NCI-H1694 (cell line): ENCODE measurements at places on chromosomes 5 and 9.
A peak's percentile ranks its signal among the peaks of the same experiment; 100 is the strongest.

DNA sequence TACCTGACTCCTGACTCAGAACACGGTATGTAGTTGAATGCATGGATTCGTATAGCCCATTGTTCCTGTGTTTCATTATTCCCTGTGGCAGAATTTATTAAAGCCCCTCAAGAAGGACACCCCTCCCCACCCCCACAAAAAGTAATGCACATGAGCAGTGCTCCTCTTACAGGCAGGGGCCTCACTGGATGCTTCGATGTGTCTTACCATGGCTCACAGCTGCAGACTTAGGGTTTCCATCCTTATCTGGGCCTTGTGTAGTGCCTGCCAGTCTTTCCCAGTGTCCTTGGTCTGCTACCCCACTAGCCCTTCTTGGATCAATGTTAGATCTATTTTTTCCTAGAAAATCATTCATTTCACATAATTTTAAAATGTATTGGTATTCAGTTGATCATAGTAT lies 14.9 kb downstream of the EXOSC3 start:
- no peak for DNase-seq

DNA sequence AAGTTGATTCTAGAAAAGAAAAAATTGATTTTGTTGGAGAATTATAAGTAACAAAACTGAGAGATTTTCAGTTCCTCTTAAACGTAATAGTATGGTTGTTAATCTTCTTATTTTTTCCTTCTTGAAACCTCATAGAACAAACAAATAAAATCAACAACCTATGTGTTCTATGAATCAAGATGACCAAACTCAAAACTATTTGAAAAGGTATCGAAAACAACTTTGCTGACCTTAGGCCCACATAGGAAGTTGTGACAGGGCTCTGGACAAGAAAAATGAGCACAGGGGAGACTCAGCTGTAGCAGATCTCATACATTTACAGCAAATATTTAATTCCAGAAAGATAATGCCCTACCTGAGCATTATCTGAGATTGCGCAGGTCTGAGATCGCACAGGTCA lies 169.4 kb upstream of the CCNH start:
- no peak for DNase-seq

- no peak for DNase-seq
These were observed 320.3 kb downstream of the DMAC1 start for GRCh38 chr9:7479300-7479699.

GRCh38 chr5:116176121-116176520 lies 91.3 kb downstream of the COMMD10 start:
- DNase-seq = no peak

GRCh38 chr9:132241483-132241839 lies 79.6 kb downstream of the NTNG2 start:
- DNase-seq = no peak

DNA sequence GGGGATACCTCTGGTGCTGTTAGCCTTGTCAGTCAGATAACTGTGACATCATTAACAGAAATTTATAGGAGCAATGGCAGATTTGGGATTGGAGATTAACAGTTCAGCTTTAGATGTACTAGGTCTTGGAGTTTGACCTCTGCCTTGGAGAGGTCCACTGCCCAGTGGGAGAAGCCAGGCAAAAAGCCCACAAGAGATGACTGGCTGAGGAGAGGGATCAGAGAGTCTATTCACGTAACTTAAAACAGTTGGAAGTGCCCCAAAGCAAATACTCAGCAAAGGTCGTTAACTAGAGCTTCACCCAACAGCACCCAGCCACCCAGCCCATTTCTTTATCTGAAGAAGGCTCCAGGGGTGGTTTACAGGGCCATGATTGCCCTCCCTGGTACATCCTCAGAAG lies 232.7 kb upstream of the PPP1R2B start:
- DNase-seq = no peak

DNA sequence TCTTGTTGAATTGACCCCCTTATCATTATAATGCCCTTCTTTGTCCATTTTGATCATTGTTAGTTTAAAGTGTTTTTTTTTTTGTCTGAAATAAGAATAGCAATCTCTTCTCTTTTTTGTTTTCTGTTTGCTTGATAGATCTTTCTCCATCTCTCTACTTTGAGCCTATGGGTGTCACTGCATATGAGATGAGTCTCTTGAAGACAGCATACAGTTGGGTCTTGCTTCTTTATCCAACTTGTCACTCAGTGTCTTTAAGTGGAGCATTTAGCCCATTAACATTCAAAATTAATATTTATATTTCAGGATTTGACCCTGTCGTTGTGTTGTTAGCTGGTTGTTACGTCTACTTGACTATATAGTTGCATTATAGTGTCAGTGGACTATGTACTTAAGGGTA lies 135.4 kb downstream of the HMHB1 start:
- DNase-seq = no peak

DNA sequence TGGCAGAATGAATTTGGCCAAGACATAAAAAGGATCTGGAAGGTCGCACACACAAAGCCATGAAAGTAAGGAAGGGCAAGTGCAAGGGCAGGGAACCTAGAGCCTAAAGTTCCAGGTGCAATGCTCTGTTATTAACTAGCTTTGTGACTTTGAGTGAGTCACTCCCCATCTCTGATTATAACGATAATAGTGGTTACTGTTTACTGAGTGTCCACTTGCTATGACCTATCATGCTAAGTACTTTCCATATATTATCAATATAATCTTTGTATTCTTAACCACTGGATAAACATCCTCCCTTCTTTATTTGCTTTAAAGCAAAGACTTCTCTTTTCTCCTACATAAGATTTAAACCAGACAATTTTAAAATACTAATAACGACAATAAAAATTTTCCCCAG lies 504.6 kb upstream of the BRINP1 start:
- no peak for DNase-seq

- DNase-seq = no peak
These were observed 37.3 kb upstream of the AKNA start for GRCh38 chr9:114425126-114425525.

DNA sequence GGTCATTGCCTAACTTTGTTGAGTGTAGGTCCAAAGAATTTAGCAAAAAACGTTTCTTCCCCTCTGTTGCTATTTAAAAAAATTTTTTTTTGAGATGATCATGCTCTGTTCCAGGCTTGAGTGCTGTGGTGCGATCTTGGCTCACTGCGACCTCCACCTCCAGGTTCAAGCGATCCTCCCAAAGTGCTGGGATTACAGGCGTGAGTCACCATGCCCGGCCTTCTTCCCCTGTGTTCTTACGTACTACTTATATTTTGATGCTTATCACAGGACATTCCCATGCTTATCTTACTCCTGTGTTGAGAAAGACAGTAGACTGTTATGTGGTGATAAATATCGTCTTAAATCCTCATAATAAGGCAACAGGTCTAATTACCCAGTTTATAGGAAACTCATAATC lies 2.5 kb downstream of the ACER2 start:
- DNase-seq = no peak

- DNase-seq = no peak
These were observed 4.2 kb upstream of the CEL start for GRCh38 chr9:133057553-133057952.

GRCh38 chr5:155773680-155774079 lies 553.3 kb upstream of the SGCD start:
- DNase-seq = no peak

- no peak for DNase-seq
These were observed 159.4 kb downstream of the GABRB2 start for GRCh38 chr5:161387121-161387520.

- DNase-seq = no peak
These were observed 16.0 kb downstream of the LYRM7 start for GRCh38 chr5:131186561-131187256.

DNA sequence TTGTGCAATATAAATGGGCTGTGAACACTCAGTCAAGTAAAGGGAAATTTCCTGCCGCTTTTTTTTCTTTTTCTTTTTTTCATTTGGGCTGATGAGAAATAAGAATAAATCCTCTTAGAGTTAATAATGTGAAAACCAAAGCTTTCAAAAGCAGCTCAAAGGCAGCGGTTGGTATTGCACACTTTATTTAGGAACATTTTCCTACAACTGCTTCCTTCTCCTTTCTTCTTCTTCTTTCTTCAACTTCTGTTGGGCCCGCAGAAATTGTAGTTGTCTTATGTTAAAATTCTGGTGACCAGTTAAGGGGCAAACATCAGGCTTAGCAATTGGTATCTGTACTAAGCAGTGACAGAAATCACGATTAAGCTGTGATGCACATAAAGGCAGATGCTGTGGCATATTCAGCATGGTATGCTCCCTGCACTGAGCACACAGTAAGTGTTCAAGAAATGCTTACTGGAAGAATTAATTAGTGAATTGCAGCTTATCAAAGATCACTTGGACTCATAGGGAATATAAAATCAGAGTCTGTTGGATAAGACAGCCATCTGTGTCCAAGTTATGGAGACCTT lies 85.4 kb downstream of the ANKRD55 start:
- DNase-seq = no peak

- DNase-seq = peak; percentile 8
These were observed 939.7 kb downstream of the NR2F1-AS1 start for GRCh38 chr5:92641031-92641962.

- no peak for DNase-seq
These were observed 54.0 kb upstream of the STXBP1 start for GRCh38 chr9:127557998-127558546.

DNA sequence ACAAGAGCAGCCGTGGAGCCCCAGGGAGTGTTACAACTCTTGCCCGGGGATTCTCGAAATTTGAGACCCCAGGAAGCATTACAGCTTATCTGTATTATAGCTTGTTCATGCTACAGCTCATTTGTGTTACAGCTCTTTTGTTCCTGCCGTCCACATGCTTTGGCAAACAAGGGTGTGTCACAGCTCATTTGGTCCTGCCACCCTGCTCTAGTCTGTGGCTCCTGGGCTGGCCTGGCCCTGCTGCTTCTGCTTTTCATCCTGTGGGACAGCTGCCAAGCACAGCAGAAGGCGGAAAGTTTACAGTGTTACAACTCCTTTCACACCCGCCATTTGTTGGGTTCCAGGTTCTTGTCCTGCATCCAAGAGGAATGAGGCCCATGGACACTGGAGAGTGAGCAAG lies 685.0 kb downstream of the SLCO4C1 start:
- no peak for DNase-seq

DNA sequence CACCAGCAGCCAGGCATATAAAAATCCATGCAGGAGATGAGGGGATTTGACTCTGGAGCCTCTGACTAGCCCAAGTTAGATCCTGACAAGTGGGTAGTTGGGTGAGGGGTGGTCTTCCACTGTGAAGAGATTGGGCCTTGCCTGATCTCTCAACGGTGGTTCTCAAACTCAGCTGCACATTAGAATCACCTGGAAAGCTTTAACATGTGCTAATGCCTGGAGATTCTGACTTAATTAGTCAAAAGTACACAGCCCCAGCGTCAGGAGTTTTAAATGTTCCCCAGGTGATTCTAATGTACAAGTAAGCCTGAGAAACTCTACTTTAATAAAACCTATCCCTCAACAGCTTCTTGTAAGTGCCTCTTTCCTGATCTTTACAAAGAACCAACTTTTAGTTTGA lies 57.5 kb downstream of the GCNT4 start:
- DNase-seq = no peak

DNA sequence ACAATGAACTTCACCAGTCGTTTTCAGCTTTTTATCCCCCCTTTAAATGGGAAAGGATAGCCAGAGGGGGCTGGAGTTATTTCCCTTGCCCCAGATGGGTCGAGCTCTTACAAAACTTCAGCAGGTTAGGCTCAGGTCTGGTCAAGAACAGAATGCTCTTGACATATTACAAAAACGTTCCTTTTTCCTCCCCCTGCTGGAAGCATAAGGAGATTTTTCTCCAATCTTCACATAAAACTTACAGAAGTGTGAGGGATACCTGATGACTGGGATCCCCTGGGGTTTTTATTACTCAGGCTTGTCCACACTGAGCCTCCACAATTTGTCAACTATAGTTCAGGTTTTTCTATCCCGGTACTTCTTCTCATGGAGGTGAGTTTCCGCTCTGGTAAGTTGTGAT lies 60.8 kb downstream of the CSF2 start:
- DNase-seq = no peak

DNA sequence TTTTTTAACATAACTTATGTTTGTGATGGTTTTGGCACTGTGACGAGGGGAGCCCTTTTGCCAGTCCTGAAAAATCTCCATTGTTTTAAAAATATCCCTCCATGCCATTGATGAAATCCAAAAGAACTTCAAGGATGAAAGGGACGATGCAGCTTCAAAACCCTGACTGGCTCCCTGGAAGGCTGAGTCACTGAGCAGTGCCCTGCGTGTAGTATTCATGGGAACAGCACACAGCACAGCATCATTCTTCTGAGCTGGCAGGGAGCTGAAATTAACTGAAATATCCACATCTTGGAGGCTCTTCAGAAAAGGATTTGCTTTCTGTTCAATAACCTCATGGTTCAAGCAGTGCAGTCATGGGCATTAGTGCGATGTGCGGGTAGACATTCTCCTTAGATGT lies 29.7 kb downstream of the PDE4D start:
- DNase-seq = no peak

DNA sequence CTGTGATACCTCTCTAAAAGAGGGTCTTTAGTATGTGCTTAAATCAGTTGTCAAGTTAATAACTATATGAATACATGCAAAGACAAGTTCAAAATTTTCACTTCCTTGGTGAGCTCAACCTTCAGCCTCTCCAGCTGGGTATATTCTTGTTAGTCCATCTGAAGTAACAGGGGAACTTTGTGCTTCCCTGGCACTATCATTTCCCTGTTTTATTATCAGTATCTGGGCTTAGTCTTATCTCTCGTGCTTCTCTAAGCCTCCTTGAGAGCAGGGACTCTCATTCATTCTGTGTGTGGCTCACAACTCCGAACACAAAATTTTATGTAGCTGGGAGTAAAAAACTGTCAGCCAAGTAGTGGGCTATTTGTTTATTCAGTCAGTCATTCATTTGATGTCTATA lies 175.9 kb upstream of the MAP3K1 start:
- DNase-seq = no peak

- DNase-seq = peak; percentile 56
These were observed 11.4 kb downstream of the SHB start for GRCh38 chr9:38057416-38058195.

DNA sequence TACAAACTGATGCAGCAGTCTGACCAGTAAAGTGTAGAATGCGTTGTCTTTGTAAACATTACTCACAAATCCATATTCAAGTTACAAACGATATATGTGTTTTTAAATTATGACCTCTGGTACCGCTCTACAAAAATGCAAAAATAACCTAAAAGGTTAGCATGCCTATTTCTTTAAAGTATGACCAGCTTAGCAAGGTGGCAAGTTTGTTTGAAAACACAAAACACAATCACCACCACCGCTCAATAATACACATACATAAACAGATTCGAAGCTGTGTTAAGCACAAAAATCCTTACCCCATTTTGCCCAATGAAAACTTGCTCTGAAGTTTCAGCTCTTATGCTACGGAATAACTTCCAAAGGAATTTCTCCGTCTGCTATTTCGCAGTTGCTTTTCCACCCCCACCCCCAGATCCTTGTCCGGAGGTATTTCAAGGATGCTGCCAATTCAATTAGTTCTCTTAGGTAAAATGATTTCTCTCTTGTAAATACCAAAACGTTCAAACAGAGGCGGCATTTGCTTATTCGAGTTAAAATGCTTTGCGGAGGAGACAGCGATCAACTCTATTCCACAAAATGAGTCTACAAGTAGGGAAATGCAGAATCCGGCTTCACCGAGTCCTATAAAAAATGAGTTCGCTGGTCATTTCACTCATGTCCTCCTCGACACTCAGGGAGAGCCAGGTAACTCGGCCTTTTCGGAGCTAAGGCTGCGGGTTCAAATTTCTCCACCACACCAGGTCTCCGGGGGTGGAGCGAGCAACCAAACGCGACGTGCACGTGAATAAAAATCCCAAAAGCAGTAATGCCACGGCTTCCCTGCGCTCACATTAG lies 1.2 kb downstream of the HOMER1 start:
- DNase-seq = no peak
